ENCODE measurements at places on chromosomes 16 and 17. TPM values are rescaled to one million over a fixed set of nuclear protein-coding genes. Genes with fewer than 3 reads are reported as not detected.
A peak's percentile ranks its signal among the peaks of the same experiment; 100 is the strongest.

GRCh38 chr17:3834811-3835210, 11.2 kb downstream of the NCBP3 start:
- no peaks in the 10 kb centered on the region for H3K27me3 ChIP-seq
- no peak for DNase-seq
- no peak overlapping the region for H3K27ac ChIP-seq
- no peak overlapping the region for H3K4me3 ChIP-seq
- peaks cover 4% of the 10 kb centered on the region for H3K4me1 ChIP-seq

GRCh38 chr16:9185381-9185780, 93.9 kb downstream of the HAPSTR1 start:
- no peaks in the 10 kb centered on the region for H3K4me1 ChIP-seq
- no peak overlapping the region for H3K27ac ChIP-seq
- no peaks in the 10 kb centered on the region for H3K27me3 ChIP-seq
- no peaks in the 10 kb centered on the region for H3K36me3 ChIP-seq
- no peak overlapping the region for H3K4me3 ChIP-seq

DNA sequence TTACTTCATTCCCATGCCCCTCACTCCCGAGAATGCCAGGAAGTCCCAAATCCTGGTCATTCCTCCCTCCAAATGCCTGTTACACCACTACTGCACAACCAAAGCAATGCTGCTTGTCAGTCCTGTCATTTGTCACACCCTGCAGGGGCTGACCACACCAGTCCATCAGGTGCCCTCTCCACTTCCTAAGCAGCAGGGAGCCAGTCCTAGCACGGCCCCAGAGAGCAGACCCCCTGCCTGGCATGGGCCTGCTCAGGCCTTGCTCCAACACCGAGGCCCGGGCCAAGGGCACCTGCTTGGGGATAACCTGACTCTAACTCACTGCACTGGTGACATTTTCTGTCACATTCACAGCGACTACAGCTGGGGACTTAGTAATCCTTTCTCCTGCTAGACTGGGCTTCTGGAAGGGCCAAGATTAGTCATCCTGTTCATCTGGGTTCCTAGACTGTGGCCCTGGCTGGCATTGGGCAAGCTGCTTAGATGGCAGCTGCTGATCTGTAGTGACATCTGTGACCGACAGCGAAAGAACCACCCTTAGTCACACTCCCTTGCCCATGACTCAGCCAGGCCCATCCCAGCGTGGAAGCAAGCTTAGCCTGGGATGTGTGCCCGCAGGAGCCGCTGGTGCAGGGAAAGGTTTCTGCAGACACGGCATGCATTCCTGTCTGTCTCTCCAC, 5.4 kb downstream of the ALYREF start:
- no peak overlapping the region for H3K4me3 ChIP-seq
- H3K27ac ChIP-seq, result peak overlapping the region; percentile 54
- DNase-seq, result no peak
- H3K36me3 ChIP-seq, result peaks cover 58% of the 10 kb centered on the region
- peaks cover 26% of the 10 kb centered on the region for H3K4me1 ChIP-seq

DNA sequence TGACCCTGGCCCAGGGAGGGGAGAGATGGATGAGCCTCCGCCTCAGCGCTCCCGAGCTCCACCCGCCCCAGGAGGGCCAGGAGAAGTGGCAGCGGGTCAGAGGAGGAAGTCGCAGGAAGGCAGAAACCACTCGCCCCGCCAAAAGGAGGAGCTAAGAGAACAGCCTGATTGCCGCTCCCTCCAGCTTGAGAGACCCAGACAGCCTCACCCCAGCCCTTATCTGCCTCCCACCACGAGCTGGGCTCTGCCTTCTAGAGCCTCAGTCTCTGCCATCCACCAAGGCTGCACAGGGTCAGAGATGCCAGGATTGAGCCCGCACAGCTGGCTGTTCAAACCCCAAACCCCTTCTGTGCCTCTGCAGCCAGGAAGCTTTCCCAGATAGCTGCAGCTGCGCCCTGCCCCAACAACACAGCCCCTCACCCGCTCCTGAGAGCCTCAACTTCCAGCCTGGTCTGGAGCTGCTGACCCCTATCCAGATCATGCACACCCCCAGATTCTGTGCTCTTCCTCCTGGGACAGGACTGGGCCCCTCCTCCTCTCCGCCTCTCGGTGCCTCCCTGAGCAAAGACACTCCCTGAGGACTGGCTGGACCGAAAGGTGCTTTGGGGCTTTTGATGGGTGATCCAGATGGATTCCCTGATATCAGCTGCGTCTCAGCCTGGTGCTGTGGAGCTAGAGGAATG, 1.0 kb upstream of the ATP2A3 start:
- H3K4me3 ChIP-seq, result peak overlapping the region; percentile 85
- peaks cover 3% of the 10 kb centered on the region for H3K36me3 ChIP-seq
- peak; percentile 87 for DNase-seq
- peak overlapping the region; percentile 85 for H3K27ac ChIP-seq
- peaks cover 43% of the 10 kb centered on the region for H3K4me1 ChIP-seq
- no peaks in the 10 kb centered on the region for H3K27me3 ChIP-seq

DNA sequence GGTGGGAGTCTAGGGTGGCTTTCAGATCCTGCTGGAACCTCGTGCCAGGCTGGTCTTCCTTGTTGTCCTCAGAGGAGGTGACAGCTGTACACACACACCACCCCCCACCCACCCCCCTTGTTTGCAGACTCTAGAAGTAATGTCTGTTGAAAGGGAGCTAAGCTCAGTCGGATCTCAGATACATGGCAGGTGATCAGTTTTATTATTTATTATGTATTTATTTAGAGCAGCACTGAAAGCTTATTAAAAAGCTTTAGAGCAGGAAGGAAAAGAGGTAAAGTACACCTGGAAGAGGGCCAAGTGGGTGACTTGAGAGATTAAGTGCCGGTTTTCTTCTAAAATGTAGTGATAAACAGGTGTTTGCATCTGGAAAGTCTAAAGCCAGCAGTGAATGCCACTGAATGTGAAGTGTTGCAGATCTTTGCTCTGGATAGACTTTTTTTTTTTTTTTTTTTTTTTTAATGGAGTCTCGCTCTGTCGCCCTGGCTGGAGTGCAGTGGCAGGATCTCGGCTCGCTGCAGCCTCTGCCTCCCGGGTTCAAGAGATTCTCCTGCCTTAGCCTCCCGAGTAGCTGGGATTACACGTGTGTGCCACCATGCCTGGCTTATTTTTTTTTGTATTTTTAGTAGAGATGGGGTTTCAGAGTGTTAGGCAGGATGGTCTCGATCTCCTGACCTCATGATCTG, 40.2 kb downstream of the FOXK2 start:
- H3K4me3 ChIP-seq, result no peak overlapping the region
- no peaks in the 10 kb centered on the region for H3K27me3 ChIP-seq
- H3K27ac ChIP-seq, result no peak overlapping the region
- no peaks in the 10 kb centered on the region for H3K36me3 ChIP-seq
- peaks cover 24% of the 10 kb centered on the region for H3K4me1 ChIP-seq

Gene CCL4
- 917 TPM for total RNA-seq
